ENCODE measurements at places on chromosomes 13 and 19.
A peak's percentile ranks its signal among the peaks of the same experiment; 100 is the strongest.

DNA sequence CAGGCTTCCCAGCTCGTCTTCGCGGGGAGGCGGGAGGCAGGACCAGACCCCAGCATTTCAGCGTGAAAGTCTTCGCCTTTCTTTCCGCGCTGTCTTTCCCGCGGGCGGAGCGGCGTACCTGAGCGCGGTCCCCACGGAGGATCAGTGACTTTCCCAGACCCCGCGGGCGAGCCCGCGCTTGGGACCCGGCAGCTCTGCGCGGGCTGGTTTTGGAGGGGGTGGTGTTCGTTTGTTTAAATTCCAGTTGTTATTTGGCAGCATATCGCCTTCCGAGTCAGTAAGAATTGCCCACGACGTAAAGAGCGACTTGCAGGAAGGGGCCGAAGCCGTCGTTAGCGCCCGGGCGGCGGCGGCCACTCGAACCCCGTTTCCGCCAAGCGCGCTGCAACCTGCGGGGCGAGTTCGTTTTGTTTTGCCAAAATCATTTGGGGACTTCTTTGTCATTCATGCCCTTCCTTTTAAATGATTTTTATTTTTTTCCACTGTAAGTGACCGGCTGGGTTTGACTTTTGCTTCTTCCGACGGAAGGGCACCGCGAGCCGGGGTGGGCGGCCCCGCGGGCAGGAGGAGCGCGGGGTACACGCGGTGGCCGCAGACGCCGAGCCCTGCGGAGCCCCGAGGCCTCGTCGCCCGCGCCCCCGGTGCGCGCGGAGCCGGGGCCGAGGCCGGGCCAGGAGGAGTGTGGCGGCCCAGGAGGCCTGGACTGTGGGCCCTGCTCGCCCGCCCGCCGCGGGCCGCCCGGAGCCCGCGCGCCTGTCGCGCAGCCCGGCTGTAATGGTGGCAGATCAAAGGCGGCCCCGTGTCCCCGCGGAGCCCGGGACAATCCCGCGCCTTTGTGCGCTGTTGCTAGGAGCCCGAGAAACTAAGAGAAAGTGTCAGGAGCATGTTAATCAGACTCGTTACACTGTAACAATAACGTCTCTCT lies 75.9 kb downstream of the ZIC5 start:
- DNase-seq, result no peak

DNA sequence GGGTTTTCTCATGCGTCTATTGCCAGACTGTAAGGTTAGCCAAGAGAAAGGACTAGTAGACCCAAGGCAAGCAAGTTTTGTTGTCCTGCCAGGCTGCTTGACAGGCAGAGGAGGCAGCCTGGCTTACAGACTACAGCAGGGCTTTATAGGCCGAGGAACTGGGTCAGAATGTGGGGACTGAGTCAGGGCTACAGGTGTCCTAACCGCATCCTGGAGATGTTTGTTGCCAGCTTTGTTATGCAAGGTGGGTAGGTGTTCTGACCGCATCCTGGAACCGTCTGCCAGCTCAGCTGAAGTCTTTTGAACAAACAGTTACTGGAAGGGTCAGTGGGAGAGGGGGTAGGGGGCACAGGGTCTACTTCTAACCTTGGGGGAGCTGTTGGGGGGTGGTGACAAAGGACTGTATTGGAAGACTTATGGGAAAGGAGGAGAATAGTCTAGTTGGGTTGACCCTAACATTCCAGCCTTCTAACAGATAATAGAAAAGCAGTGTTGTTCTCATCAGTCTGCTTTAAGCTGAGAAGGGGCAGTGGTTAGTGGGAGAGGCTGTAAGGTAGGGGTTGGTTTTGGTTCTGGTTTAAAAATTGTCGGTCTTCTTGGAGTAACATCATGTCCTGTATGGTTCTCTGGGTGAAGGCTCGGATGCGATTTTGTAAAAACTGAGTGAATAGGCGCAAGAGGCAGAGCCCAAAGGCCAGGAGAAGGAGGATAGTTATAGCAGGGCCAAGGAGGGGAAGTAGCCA lies 913.8 kb upstream of the SLITRK5 start:
- no peak for DNase-seq

DNA sequence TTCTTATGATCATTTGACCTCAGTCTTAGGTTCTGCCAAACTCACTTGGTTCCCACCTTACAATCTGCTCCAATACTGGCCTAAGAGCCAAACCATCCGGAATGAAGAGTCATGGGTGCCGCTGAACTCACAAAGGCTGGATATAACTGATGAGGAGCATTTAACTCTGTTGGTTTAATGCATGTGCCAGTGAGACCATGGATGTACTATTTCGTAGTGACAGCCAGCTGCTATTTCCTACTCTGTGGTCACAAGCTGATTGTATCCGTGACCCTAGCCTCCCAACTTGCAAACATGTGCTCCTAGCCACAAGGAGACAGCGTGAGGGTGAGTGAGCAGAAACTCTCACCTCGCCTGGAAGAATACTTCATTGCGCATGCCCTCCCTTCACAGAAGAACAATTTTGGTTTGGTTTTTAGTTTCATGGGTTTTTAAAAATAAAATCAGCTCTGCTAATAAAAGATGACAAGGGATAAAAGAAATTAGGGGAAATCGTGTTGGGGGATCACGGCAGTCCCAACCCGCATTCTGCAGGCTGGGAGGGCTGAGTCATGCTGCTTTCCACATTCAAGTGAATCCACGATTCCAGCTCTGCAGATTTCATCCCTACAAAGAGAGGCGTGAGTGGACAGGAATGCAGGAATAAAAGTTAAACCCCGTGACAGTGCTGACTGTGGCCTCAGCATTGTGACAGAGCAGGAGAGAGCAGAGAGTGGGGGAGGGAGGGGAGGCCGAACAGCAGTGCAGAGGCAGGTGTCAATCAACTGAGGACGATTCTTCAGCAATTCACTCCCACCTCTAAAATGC lies 66.8 kb upstream of the RAP2A start:
- DNase-seq, result peak; percentile 42

DNA sequence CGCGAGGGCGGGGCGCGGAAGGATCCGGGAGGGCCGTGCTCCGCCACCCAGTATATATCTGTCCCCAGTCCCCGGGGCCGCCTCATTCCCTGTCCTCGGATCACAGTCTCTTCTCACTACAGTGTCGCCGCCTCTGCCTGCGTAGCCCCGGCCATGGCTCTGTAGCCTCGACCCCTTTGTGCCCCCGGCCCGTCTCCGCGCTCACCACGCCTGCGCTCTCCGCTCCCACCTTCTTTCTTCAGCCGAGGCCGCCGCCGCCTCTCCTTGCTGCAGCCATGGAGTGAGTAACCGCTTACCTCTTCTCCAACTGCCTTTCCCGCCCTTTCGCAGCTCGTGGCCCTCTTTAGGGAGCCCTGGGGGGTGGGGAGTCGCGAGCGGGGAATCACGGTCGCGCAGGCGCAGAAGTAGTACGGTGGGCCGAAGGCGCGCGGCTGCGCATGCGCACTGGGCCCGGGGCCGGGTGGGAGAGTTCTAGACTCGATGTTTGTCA lies at the start of the genes ATF5 and NUP62:
TSS of gene ATF5 (plus strand) at position 85 of the 490 bp plus-strand sequence. CDS start 1,646 bp downstream, outside the sequence.
TSS of gene NUP62 (minus strand) at position 384 of the 490 bp plus-strand sequence. CDS start 19,697 bp downstream, outside the sequence.
- peak; percentile 64 for DNase-seq

DNA sequence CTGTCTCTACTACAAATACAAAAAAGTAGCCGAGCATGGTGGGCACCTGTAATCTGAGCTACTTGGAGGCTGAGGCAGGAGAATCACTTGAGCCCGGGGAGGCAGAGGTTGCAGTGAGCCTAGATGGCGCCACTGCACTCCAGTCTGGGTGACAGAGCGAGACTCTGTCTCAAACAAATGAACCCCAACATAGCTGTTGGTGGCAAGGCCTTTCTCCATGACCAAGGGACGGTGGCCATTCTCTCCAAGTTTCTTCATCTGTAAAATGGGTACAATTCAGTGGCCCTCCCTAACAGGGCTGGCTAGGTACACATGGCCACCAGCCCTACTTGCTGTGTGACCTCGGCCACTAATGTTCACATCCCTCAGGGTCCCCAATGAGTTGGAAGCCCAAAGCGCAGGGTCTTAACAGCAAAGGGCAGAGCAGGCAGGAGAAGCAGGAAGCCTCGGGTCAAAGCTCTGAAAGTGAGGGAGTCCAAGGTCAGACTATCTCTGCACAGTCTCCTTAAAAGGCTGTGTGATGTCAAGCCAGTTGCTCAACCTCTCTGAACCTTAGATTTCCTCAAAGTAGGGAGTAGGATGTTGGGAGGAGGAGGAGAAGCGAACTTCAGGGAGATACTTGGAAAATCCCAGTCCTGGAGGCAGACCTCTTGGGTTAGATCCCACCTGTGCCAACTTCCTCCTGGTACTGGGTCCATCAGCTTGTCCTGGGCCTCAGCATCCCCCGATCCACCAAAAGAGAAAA lies 2.7 kb downstream of the JUND start:
- DNase-seq, result no peak

- peak; percentile 40 for DNase-seq
Observed at GRCh38 chr13:98677398-98677797, 75.1 kb downstream of the SLC15A1 start.

- no peak for DNase-seq
Observed at GRCh38 chr19:27774827-27775226, 1438.1 kb downstream of the UQCRFS1 start.

GRCh38 chr13:31207661-31208552 lies 8.1 kb downstream of the B3GLCT start:
- peak; percentile 62 for DNase-seq

GRCh38 chr19:20051841-20052768 lies 12.8 kb upstream of the ZNF682 start:
- peak; percentile 96 for DNase-seq

DNA sequence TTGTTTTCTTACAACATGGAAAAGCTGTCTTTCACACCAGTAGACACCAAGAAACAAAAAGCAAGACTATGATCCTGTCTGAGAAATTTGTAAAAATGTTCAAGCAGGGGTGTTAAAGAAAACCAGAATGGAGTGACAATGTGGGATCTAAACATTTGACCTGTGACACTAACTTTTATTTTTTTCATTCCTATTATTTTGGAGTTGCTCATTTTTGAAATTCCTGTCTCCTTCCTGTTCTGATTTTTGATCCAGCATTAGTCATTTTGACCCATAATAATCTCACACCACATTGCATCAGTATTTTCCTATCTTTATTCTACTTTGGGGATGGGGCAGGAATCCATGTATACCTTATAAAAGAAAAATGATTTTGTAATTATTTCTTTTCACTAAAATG lies 164.2 kb downstream of the DLEU7 start:
- DNase-seq, result peak; percentile 55

GRCh38 chr19:37979547-37980082 lies 72.6 kb downstream of the SIPA1L3 start:
- DNase-seq, result no peak

DNA sequence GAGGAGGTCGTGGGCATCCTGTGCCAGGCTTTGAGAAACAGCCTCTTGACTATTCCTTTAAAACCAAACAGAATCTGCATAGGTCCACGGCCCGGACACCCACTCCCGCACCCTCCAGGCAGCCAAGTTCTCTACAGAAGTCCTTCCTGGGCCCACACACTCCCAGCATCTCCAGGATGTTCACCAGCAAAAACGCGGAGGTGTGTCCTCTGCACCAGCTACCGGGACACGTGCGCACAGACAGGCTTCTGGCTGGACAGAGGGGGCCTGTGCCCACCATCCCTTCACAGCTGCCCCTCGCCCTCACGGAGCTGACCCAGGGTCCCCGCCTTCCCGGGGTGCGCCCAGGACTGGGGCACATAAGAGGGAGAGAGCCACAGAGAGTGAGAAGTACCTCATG lies 44.2 kb downstream of the CEBPG start:
- DNase-seq, result no peak

DNA sequence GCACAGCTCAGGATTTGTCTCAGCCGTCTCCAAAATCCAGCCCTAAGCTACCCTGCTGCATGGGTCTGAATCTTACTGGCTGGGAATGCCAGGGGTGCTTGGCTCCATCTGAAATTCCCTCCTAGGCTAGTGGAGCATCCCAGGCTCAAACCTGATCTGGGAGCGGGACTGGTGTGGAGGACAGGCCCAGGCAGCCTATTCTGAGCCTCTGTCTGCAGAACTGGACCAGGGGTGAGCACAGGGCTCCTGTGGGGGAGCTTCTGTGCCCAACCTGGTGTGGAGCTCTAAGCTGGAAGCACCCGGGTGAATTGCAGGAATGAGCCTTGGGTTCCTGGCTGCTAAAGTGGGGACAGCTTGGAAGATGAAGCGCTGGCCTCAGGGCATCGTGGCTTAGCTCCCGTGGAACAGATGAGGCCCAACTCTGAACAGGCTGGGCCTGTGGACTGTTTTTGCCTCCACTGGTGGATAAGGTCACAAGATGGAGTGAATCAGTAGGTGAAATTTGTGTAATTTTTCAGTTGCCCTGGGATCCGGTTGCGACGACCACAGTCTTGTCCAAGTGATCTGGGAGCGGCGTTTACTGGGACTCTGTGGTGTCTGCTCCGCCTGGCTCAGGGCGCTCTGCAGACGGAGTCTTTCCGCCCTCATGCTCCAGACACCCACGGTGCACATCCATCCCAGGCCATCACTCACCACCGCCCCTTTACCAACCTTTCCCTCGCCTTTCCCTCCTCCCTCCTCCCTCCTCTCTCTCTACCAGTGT lies 79.5 kb downstream of the TEX29 start:
- DNase-seq, result no peak

- no peak for DNase-seq
Observed at GRCh38 chr13:20402881-20403280, 122.8 kb downstream of the CRYL1 start.

- DNase-seq, result no peak
Observed at GRCh38 chr19:49687566-49688316, 1.7 kb upstream of the ADM5 start.

DNA sequence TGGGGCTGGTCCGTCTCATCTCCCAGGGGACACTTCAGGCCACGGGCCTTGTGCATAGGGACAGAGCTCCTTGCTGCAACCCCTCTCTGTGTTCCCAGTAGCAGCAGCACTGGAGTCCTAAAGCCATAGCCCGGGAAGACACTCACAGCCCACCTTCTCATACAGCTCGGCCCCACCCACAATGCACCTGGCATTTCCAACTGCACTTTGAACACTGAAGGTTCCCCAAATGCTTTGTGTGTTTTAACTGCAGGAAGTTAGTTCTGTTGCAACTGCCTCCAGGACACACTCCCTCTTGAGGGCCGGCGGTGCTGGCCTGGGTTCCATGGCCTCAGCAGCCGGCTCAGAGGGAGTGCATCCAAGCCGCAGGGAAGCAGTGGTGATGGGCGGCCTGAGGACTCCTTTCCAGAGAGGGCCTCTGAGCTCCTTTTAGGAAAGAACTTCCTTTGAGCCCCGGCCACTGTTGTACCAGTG lies 22.7 kb upstream of the TMEM255B start:
- DNase-seq, result no peak

DNA sequence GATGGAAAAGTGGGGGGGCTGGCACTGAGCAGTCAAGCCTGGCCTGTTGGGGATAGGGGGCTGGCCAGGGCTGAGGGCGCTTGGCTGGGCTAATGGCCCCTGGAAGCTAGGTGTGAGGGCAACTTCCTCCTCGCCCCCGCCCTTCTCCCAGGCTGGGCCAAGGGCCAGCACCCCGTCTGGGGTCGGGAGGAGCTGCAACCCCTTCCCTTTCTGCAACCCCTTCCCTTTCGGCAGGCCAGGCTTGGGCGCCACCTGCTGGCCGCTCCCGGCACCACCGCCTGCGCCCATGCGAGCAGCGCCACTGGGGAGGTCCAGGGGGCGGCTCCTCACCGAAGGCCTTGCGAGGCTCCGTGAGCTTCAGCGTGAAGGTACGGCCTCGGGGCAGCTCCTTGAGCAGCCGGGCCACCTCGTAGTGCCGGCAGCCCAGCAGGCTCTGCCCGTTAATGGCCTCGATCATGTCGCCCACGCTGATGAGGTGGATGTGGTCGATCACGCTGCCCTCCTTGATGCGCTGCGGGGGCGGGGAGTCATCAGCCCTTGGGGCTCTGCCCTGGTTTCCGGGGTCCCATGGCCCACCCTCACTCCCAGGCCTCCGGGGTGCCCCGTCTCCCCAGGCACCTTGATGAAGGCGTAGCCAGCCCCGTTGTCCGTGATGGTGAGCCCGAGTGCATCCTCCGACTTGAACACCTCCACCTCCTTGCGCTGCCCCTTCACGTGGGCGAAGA lies 5.0 kb upstream of the PTGER1 start:
- DNase-seq, result no peak

GRCh38 chr13:111594606-111595005 lies 274.2 kb downstream of the TEX29 start:
- DNase-seq, result no peak

All from fibroblast of skin of left quadriceps (primary cell).